Activated CD4-positive, alpha-beta T cell treated with anti-CD3 and anti-CD28 coated beads, Interleukin-2, amount 10 ng/mL, durations not matched to agents 7 days and 5 days (primary cell): ENCODE measurements at places on chromosomes 16 and 17. TPM values are rescaled to one million over a fixed set of nuclear protein-coding genes. Genes with fewer than 3 reads are reported as not detected.
A peak's percentile ranks its signal among the peaks of the same experiment; 100 is the strongest.

- no peak for DNase-seq
- H3K4me1 ChIP-seq: no peaks in the 10 kb centered on the region
- H3K27me3 ChIP-seq: no peaks in the 10 kb centered on the region
- H3K27ac ChIP-seq: no peak overlapping the region
- no peaks in the 10 kb centered on the region for H3K36me3 ChIP-seq
Measured at GRCh38 chr16:55144651-55145050, 179.4 kb upstream of the IRX6 start.

DNA sequence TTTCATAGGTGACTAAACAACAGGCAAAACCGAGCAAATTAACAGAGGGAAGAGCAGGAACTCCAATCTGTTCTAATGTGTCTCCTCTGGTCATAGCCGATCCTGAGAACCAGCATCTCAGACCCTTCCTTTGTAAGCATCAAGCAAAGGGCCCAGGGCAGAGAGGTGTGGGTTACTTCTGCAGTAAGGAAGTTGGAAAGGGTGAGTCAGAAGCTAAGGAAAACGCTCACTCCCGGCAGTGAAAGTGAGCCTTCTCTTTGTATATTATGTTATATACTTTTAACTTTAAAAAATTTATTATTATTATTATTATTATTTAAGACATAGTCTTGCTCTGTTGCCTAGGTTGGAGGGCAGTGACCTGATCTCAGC is 77.7 kb downstream of the MRM3 start:
- no peak overlapping the region for H3K4me3 ChIP-seq
- DNase-seq: no peak
- H3K4me1 ChIP-seq: no peaks in the 10 kb centered on the region
- H3K27me3 ChIP-seq: peaks cover 11% of the 10 kb centered on the region
- no peaks in the 10 kb centered on the region for H3K36me3 ChIP-seq

DNA sequence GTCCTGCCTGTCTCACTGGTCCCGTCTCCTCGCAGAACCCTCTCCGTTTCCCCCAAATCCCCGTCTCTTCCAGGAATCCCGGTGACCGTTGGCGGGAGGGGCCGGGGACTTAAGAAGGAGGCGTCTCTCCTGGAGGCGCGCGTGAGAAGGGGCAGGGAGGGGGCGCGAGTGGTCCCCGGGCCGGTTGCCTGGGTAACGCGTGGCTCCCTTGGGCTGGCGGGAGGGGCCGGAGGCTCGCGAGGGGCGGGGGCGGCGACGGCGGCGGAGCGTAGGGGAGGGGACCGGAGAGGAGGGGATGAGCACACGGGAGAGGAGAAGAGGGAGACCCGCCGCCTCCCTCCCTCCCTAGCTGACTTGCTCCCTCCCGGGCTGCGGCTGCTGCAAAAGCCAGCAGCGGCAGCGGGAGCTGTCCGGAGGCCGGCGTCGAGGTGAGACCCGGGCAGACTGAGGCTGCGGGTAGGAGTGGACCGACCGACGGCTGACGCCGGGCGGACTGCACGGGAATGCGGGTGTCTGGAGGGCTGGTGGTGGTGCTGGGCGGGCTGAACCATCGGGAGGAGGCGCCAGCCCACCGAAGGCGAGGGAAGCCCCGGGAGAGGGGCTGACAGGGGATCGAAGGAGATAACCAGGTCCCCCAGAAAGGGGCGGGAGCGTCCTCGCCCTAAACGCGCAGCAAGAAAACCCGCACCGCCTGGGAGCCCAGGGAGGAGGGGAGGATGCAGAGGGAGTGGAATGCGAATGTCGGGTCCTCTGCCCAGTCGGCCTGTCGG is at the start of gene PRRT2:
Gene PRRT2, plus strand, starts transcription at position 298 of the 770 bp plus-strand sequence. CDS start 862 bp downstream, outside the sequence.
- peak within 1 kb of the TSS; percentile 71 for H3K4me3 ChIP-seq
- H3K36me3 ChIP-seq: peaks cover 40% of the 10 kb centered on the region
- H3K27me3 ChIP-seq: peaks cover 13% of the 10 kb centered on the region

DNA sequence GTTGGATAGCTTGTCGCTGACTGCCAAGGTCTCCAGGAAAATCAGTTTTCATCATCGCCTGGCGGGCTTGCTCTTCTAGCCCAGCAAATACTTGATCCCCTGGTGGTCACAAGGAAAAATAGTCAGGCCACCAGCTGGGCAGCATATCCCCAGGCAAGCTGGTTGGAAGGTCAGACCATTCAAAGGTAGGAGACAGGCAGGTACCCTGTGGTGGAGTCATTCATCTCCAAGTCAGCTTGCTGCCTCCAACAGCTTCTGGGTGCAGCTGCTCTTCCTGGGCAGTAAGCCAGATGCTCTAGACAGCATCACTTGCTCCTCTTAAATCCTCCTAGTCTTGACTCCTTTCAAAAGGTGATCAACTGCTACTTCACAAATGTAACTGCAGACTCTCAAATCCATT is 16.0 kb downstream of the ZNF821 start:
- DNase-seq: no peak
- H3K4me1 ChIP-seq: peaks cover 19% of the 10 kb centered on the region
- no peak overlapping the region for H3K4me3 ChIP-seq
- H3K36me3 ChIP-seq: peaks cover 23% of the 10 kb centered on the region

DNA sequence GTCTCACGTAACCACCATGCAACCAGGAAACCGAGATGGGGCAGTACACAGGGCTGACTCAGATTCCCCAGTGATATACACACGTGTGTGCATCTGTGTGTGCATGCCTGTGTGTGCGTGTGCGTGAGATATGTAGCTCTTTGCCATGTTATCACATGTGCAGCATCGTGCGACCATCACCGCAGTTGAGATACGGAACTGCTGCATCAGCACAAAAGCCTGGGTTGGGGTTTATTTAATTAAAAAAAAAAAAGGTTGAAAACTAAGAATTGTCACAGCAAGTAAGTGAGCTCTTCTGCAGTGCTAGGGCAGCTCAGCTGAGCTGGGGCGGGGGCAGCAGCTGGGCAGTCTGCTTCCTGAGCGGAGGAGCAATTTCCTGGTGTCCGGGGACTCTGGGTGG is 152.5 kb downstream of the RBFOX3 start:
- H3K27ac ChIP-seq: no peak overlapping the region
- H3K36me3 ChIP-seq: no peaks in the 10 kb centered on the region
- no peak for DNase-seq
- H3K4me1 ChIP-seq: no peaks in the 10 kb centered on the region

DNA sequence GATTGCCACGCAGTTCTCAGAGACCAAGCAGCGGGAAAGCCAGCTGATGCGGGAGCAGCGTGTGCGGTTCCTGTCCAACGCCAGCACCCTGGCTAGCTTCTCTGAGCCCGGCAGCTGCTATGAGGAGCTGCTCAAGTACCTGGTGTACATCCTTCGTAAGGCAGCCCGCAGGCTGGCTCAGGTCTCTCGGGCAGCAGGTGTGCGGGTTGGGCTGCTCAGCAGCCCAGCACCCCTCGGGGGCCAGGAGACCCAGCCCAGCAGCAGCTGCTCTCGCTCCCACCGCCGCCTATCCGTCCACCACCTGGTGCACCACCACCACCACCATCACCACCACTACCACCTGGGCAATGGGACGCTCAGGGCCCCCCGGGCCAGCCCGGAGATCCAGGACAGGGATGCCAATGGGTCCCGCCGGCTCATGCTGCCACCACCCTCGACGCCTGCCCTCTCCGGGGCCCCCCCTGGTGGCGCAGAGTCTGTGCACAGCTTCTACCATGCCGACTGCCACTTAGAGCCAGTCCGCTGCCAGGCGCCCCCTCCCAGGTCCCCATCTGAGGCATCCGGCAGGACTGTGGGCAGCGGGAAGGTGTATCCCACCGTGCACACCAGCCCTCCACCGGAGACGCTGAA is 15.2 kb downstream of the CACNA1G start:
- no peaks in the 10 kb centered on the region for H3K4me1 ChIP-seq
- no peak for DNase-seq
- no peak overlapping the region for H3K27ac ChIP-seq
- H3K27me3 ChIP-seq: no peaks in the 10 kb centered on the region
- no peak overlapping the region for H3K4me3 ChIP-seq

- DNase-seq: no peak
- H3K4me3 ChIP-seq: no peak overlapping the region
- peaks cover 68% of the 10 kb centered on the region for H3K4me1 ChIP-seq
- H3K36me3 ChIP-seq: peaks cover 10% of the 10 kb centered on the region
- H3K27me3 ChIP-seq: no peaks in the 10 kb centered on the region
Measured at GRCh38 chr17:17115620-17116019, 73.4 kb downstream of the MPRIP start.

- DNase-seq: no peak
- peaks cover 13% of the 10 kb centered on the region for H3K4me1 ChIP-seq
- H3K27me3 ChIP-seq: peaks cover 28% of the 10 kb centered on the region
- H3K36me3 ChIP-seq: no peaks in the 10 kb centered on the region
- no peak overlapping the region for H3K27ac ChIP-seq
- H3K4me3 ChIP-seq: no peak overlapping the region
Measured at GRCh38 chr17:61466246-61466645, 14.0 kb downstream of the TBX4 start.

GRCh38 chr17:82882715-82883418 is 43.0 kb upstream of the ZNF750 start:
- H3K27me3 ChIP-seq: no peaks in the 10 kb centered on the region
- H3K36me3 ChIP-seq: peaks cover 42% of the 10 kb centered on the region
- peak overlapping the region; percentile 73 for H3K4me3 ChIP-seq
- H3K4me1 ChIP-seq: peaks cover 93% of the 10 kb centered on the region
- peak overlapping the region; percentile 96 for H3K27ac ChIP-seq
- peak; percentile 84 for DNase-seq

DNA sequence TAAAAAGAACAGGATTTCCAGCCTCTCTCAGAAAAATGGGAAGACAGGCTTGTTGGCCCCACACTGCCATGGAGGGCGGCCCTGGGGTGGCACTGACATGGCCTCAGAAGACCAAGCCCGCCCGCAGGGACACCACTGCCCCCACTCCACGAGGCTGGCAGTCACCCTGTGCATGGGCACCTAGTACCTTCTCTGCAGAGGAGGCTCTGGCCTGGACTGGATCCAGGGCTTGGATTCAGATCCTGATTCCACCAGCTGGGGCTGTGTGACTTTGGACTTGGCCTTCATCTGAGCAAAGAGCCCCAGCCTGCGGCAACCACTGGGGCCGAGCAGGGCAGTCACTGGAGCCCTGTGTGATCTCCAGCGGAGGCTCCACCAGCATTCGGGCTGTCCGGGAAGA is 16.8 kb upstream of the FASN start:
- peaks cover 2% of the 10 kb centered on the region for H3K36me3 ChIP-seq
- no peak overlapping the region for H3K27ac ChIP-seq
- H3K4me3 ChIP-seq: no peak overlapping the region
- DNase-seq: no peak
- peaks cover 17% of the 10 kb centered on the region for H3K4me1 ChIP-seq

DNA sequence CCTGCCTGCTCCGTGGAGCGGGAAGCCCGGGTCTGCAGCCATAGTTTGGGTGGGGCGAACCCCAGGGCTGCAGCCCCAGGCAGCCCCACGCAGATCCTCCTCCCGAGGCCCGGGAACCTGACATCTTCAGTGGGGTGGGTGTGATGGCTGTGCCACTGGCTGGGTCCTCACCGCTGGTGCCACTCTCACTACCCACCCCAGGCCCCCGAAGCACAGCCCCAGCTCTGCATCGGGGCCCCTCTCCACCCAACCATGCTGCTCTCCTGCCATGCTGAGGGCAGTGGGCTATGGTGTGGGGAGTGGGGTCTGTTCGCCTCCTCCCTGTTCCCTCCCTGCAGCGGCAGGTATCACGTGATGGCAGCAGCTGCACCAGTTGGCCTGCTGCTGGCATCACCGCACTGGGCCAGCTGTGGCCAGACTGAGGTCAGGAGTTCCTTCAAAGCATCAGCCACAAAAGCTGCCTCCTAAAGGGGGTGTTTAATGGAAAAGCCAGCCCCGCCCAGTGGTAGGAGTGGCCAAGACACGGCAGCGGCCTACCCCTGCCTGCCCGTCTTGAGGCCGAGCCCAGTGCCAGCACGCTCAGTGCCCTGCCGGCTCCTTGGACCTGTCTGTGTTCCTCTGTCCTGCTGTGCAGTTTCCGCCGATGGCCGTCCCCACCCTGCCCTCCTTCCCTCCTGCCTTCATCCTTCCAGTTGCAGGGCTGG is 10.8 kb downstream of the KCTD5 start:
- H3K36me3 ChIP-seq: peaks cover 7% of the 10 kb centered on the region
- DNase-seq: no peak
- peaks cover 4% of the 10 kb centered on the region for H3K4me1 ChIP-seq
- H3K27ac ChIP-seq: no peak overlapping the region
- H3K4me3 ChIP-seq: no peak overlapping the region
- H3K27me3 ChIP-seq: no peaks in the 10 kb centered on the region

Gene KRT12
- total RNA-seq: not detected

Gene NTN3
- not detected for total RNA-seq

Gene MYO15A
- total RNA-seq: 0.35 TPM

Gene PRR35
- total RNA-seq: not detected

Gene FOXN1
- total RNA-seq: not detected

Gene SLC52A1
- total RNA-seq: 0.82 TPM
